ENCODE measurements at places on chromosomes 12 and 14.

GRCh38 chr14:96627811-96628775, 125.9 kb downstream of the PAPOLA start:
- no peak for DNase-seq

DNA sequence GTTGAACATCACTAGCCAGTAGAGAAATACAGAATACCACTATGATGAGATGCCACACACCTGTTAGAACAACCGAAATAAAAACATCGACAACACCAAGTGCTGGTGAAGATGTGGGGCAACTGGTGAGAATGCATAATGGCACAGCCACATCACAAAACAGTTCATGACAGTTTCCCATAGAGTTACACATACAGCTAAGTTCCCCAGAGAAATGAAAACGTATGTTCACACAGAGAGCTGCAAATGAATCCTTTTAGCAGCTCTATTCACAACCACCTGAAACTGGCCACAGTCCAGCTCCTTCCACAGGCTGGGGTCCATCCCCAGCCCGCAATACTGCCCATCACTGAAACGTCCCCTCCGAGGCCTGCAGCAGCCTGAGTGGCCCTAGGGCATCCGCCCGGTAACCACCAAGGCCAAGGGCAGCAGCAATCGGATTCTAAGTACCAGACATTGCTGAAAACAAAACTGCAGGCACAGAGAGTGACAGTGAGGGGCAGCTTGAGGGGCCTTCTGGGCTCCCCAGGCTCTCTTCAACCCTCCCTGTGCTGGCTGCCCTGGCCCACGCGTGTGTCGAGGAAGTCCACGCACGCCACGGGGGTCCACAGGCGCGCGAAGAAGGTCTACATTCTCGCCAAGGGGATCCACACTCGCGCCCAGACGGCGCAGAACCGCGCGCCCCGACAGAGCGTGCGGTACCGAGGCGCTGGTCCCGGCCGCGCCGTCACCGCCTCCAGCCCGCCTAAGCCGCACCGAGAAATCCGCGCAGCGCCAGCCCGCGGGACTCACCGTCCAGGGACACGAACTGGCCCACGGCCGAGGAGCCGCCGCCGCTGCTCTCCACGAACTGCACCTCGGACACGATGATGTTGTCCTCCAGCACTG, 903 bp downstream of the BRF1 start:
- no peak for DNase-seq

- DNase-seq, result no peak
These were observed 22.4 kb downstream of the SLCO1B3 start for GRCh38 chr12:20832911-20833310.

- no peak for DNase-seq
These were observed 544 bp downstream of the ABCD4 start for GRCh38 chr14:74302152-74302628.

DNA sequence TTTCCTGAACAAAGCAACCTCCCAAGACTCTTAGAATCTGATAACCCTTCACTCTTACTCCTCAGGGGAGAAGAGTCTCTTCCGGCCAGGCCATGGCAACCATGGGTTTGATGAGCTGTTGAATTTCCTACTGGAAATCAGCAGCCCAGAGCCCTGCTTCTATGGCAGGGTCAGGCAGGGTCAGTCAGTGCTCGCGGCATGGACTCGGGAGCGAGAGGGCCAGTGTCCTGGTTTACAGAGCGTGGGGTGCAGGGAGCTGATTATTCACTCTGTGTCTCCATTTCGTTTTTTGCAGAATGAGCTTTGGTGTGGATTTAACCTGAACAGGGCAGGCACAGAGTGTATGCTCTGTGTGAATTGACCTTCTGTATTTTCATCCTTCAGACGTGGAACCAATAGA, 340.6 kb upstream of the SFSWAP start:
- no peak for DNase-seq

DNA sequence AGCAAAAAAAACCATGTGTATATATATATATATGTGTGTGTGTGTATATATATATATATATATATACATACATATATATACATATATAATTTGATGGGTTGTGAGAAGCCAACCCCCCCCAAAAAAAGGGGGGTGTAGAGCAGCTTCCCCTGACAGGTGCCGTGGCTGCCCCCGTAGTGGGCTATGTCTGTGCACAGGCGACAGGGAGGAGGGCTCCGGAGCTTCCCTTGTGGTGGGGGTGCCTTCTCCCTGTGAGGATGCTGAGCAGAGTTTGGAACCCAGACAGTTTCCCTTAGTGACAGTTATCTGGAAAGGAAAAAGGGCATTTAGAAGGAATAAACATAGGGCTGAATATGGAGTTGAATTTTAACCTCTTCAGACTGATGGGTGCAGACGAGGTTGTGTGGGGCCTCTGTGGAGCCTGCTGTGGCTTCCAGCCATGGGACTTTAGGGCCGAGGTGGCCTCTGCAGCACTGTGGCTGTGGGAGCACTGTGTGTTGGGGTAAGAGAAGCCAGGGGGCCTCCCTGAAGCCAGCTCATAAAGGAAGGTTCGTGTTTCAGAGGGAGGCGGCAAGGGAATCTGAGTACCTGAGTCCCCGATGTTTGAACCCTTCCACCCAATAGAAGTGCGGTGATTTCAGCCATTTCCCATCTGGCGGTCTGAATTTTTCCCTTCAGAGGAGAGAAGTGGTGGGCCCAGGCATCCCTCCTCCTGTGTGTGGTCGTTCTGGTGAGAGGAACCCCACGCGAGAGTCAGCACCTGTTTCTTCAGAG, 19.8 kb downstream of the XRCC3 start:
- DNase-seq, result no peak

- no peak for DNase-seq
These were observed 3.7 kb upstream of the CAMKK2 start for GRCh38 chr12:121300083-121300819.

DNA sequence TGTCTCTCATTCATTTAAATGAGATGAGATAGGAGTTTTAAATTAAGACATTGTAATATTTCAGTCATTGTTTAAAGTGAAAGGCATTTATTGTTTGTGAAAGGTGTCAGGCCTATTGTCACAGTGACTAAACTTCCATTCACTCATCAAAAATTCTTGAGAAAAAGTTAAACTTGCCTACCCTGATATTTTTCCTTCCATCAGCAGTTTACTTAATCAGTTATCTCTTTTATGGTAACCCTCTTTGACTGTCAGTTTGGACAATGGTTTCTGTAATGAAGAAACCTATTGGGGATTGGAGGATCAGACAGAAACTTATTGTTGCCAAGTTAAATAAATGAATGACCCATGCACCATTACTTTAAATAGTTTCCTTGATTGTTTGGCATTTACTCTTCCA, 241.6 kb downstream of the NUBPL start:
- no peak for DNase-seq

DNA sequence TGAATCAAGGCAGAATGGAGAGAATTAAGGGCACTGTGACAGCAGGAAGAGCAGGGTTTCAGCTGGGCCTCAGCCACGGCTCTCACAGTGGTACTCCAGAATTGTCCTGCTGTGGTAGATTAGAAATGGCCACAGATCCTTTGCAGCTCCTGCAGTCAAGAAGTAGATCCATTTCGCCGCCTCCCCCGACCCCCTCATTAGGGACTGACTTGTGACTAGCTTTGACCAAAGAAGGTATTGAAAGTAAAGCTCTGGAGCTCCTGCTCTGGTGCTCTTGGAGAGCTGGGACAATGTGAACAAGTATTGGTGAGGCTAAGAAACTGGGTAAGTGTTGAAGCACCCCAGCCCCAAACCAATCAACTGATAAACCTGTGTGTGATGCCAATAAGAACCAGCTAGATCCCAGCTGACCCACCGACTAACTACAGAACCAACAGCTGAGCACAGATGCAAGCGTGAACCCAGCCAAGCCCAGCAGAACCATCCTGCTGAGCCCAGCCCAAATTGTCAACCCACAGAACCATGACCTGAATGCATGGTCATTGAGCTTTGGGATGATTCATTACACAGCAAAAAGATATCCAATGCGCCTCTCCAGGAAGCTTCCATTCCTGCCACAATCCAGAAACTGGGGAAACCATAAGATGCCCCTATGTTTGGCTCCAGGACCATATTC, 50.7 kb downstream of the JAG2 start:
- DNase-seq, result no peak

GRCh38 chr12:71567537-71567936, 96.1 kb downstream of the ZFC3H1 start:
- no peak for DNase-seq

DNA sequence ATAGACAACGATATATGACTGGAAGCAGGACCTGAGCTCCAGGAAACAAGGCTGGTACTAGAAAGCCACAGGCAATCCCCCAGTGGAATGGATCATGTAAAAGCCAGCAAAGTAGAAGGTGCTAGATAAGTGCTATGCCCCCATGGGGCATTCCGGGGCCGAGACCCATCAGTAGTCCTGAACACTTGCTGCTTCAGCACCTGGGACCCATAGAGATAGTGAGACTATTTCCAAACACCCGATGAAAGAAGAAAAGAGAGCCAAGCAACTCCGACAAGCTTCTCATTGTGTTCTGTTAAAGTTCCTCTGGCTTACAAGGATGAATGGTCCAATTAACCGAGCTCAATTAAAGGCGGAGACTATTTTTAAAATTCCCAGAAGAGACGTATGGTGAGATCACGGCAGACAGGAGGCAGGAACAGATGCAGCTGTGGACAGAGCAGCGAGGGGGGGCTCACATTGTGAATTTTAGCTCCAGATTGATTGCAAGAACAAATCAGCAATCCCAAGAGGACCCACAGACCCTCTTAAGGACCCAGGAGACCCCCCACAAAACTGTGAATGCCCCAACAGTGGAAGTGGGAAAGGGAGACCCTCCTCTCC, 142.5 kb upstream of the OVCH1 start:
- DNase-seq, result no peak

DNA sequence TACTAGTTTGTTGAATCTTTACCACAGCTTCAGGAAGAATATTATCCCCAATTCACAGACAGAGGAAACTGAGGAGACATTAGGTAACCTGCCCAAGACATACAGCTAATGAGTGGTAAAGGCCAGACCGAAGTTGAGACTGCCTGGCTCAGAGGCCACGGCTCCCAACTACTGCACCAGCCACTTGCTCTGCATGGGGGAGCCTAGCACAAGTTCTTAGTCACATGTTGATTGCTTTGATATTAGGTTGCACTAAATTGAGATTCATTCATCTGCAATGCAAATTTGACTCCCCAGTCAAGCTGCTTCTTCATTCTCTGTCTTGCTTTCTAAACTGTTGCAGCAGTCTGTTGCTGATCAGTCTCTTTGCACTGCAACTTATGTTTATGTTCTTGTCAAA, 25.9 kb upstream of the POLR3B start:
- DNase-seq, result no peak

DNA sequence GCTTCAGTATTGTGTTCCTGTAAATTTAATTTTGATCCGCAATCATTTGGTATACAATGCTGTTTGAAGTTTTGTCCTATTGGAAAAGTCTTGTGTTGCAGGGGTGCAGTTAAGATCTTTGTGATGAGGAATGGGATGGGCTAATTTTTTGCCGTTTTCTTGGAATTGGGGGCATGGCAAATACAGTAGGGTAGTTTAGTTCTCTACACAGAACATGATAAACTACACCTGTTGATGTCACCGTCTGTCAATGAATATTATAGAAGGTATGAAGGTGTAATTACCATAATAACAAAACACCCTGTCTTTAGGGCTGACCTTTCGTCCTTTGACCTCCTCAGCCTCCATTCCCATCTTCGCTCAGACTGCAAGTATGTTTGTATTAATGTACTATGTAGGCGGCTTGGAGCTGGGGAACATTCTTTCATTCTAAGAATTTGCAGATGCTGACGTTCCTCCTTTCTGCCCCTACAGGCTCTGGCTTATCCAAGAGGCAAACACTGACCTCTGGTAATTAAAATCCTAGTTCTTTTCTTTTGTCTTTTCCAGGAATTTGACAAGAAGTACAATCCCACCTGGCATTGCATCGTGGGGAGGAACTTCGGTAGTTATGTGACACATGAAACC, 1.7 kb downstream of the DYNLL1 start:
- no peak for DNase-seq

DNA sequence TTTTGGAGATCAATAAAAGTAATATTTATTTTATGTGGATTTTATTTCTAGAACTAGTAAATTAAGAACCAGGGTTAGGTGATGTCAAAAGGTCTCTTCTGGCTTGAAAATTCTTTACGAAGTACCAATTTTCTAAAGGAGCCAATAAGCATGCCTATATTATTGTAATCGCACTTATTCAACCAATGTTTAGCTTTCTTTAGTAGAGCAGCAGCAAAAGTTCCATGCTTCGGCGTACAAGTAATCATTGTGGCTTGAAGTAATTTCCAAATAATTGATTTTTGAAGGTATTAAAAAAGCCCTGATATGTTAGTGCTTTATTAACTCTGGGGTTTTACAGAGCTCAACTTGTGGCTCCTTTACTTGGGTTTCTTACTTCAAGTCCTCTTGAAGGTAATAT, 3.4 kb downstream of the RMST start:
- DNase-seq, result no peak

- DNase-seq, result no peak
These were observed 129.3 kb upstream of the RAP1B start for GRCh38 chr12:68481181-68481941.

GRCh38 chr12:49357103-49357678, 10.1 kb upstream of the SPATS2 start:
- no peak for DNase-seq

DNA sequence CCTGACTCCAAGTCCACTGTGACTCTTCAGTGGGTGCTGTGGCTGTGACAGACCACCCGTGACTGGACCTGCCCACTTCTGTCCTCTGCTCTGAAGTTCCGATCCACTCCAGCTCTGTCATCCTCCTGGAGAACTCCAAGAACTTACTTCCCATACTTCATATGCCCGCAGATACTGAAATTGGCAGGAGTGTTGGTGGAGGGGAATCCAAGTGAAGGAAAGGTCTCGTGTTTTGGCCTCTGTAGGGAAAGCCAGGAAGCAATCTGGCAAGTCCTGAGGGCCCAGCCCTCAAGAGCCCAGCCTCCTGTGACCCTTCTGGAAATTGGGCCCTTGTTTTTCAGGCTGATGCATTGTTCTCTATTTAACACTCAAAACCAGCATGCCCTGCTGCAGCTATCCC, 22.4 kb upstream of the FKBP4 start:
- DNase-seq, result no peak

DNA sequence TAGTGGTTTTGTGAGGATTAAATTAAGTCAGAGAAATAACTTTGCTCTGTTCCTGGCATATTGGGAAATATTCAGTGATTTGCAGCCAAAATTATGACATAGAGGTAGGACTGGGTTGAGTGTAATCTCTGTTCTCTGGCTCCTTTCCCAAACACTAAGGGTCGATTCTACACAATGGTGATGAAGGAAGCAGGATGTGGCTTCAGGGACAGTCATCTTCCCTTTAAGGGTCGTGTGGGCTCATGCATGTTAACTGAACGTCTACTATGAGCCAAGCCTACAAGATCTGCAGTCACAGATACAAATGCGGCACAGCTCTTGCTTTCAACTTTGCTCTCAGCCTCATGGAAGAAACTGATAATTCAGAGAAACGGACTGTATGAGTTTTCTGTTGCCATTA, 381.6 kb downstream of the VRK1 start:
- no peak for DNase-seq
